ENCODE measurements at places on chromosomes 11 and 22. TPM values are rescaled to one million over a fixed set of nuclear protein-coding genes. Genes with fewer than 3 reads are reported as not detected.

- no peak for DNase-seq
- no peak overlapping the region for H3K27ac ChIP-seq
- H3K27me3 ChIP-seq: peaks cover 32% of the 10 kb centered on the region
- H3K4me1 ChIP-seq: no peaks in the 10 kb centered on the region
- no peaks in the 10 kb centered on the region for H3K36me3 ChIP-seq
- no peak overlapping the region for H3K4me3 ChIP-seq
Observed at GRCh38 chr11:120869516-120870011, 154.3 kb upstream of the TBCEL start.

DNA sequence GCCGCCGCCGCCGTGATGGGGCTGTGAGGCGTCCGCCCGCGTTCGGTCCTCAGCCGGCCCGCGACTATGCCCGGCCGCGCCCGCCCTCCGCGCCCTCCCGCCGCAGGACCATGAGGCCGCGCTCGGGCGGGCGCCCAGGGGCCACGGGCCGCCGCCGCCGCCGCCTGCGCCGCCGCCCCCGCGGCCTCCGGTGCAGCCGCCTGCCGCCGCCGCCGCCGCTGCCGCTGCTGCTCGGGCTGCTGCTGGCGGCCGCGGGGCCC is 215 bp downstream of the ZNRF3 start:
- H3K36me3 ChIP-seq: no peaks in the 10 kb centered on the region
- no peaks in the 10 kb centered on the region for H3K27me3 ChIP-seq
- no peak for DNase-seq
- H3K4me3 ChIP-seq: peak overlapping the region; percentile 66
- H3K4me1 ChIP-seq: peaks cover 4% of the 10 kb centered on the region

GRCh38 chr22:38824585-38824984 is 19.2 kb downstream of the NPTXR start:
- H3K36me3 ChIP-seq: no peaks in the 10 kb centered on the region
- no peak overlapping the region for H3K27ac ChIP-seq
- no peaks in the 10 kb centered on the region for H3K4me1 ChIP-seq

Gene TIGD3
- not detected for total RNA-seq

Gene TYR
- total RNA-seq: not detected

Gene KCTD14
- 22.4 TPM for total RNA-seq

GRCh38 chr22:19844377-19845053 is 10.2 kb downstream of the GNB1L start:
- DNase-seq: peak; percentile 74
- no peaks in the 10 kb centered on the region for H3K36me3 ChIP-seq
- peaks cover 32% of the 10 kb centered on the region for H3K4me1 ChIP-seq
- H3K27me3 ChIP-seq: no peaks in the 10 kb centered on the region

GRCh38 chr22:31084811-31085492 is 3.8 kb downstream of the SMTN start:
- peak overlapping the region; percentile 85 for H3K4me3 ChIP-seq
- DNase-seq: peak; percentile 90
- H3K4me1 ChIP-seq: no peaks in the 10 kb centered on the region

- H3K4me3 ChIP-seq: no peak overlapping the region
- no peak for DNase-seq
- no peaks in the 10 kb centered on the region for H3K36me3 ChIP-seq
- H3K4me1 ChIP-seq: no peaks in the 10 kb centered on the region
Observed at GRCh38 chr11:80980227-80980626, 1539.4 kb upstream of the TENM4 start.

Gene PTPRCAP
- 8.0 TPM for total RNA-seq

- H3K36me3 ChIP-seq: no peaks in the 10 kb centered on the region
- H3K27ac ChIP-seq: no peak overlapping the region
Observed at GRCh38 chr11:56700914-56701485, 2.1 kb downstream of the OR9G1 start.

GRCh38 chr11:8928981-8929615 is 3.6 kb downstream of the C11orf16 start:
- H3K4me1 ChIP-seq: no peaks in the 10 kb centered on the region
- DNase-seq: no peak

Gene OTOG
- total RNA-seq: not detected

Gene CATSPERZ
- total RNA-seq: not detected

Gene ACTN3
- under 0.01 TPM for total RNA-seq

DNA sequence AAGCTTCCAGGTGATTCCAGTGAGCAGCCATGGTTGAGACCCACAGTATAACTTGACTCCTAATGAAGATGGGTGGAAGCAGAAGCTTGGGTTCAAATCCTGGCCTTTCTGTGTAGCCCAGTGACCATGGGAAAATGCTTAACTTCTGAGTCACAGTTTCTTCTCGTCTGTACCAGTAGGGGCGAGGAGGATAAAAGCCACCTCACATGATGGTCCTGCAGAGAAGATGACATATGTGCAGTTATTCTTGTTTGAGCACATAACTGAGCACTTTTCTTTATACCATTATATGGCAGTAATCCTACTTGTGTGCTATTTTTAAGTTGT is 4.9 kb downstream of the TMEM109 start:
- H3K4me3 ChIP-seq: no peak overlapping the region
- H3K36me3 ChIP-seq: peaks cover 15% of the 10 kb centered on the region

- no peak for DNase-seq
- H3K4me3 ChIP-seq: no peak overlapping the region
- no peaks in the 10 kb centered on the region for H3K4me1 ChIP-seq
- no peaks in the 10 kb centered on the region for H3K36me3 ChIP-seq
- no peaks in the 10 kb centered on the region for H3K27me3 ChIP-seq
Observed at GRCh38 chr11:125306476-125306875, 141.9 kb downstream of the PKNOX2 start.

Gene UCP2
- total RNA-seq: 82.4 TPM

Gene CRYBB2
- total RNA-seq: 0.66 TPM

Gene BACE1
- total RNA-seq: 17.4 TPM

DNA sequence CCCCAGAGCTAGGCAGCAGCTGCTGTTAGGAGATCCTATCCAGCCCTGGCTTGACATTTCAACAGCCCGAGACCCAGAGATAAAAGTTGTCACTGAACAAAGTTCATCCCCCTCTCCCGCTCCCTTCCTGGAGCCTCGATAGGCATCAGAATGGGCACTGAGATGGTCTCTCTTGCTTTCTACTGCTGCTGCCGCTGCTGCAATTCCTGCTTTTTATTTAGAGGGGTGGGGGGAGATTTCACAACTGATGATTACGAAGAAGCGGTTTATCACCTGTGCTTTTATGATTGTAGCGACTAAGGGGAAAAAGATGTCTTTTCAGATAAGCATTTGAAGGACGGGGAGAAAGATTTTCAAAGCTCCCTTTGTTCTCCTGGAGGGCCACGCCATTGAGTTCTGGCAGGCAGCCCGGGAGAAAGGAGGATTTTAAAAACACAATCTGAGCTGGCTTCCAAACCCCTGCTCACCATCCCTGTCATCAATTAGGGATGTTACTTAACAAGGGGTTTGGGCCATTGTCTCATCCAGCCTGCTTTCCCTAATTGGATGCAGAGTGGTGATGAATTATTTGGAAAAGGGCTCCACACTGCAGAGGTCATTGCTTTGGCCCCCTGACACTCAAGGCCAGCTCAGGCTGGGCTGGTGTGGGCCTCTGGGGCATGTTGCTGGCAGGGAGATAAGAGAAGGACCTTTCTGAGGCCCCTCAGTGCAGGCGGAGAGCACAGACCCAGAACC is 344.7 kb downstream of the BUD13 start:
- H3K4me1 ChIP-seq: no peaks in the 10 kb centered on the region
- no peak for DNase-seq
- H3K4me3 ChIP-seq: no peak overlapping the region

DNA sequence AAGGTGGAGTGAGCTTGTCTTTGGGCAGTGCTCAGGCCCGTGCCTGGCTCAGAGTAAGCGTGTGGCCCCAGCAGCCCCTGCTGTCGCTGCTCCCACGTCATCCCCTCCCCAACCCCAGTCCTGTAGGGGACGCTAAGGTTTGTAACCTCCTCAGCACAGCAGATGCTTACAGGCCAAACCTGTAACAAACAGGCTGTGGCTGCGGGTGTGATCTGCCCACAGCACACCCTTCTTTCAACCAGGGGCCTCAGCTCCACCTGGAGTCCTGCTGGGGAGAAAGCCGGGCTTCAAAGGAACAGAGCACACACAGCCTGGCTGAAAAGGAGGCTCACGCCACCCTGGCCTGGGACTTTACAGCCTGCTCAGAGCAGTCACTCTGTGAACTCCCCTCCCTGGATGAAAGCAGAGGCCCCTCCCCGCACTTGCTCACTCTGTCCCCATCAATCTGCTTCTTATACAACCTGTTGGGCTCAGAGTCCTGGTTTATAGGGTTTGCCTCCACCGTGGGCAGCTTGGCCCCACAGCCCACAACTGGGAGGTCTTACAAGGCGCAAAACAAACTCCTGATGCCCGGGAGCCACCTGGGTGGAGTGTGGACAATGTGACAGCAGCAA is 54.3 kb downstream of the SCUBE1 start:
- peak overlapping the region; percentile 16 for H3K4me3 ChIP-seq
- no peaks in the 10 kb centered on the region for H3K36me3 ChIP-seq
- peaks cover 7% of the 10 kb centered on the region for H3K4me1 ChIP-seq
- no peaks in the 10 kb centered on the region for H3K27me3 ChIP-seq
- DNase-seq: no peak

DNA sequence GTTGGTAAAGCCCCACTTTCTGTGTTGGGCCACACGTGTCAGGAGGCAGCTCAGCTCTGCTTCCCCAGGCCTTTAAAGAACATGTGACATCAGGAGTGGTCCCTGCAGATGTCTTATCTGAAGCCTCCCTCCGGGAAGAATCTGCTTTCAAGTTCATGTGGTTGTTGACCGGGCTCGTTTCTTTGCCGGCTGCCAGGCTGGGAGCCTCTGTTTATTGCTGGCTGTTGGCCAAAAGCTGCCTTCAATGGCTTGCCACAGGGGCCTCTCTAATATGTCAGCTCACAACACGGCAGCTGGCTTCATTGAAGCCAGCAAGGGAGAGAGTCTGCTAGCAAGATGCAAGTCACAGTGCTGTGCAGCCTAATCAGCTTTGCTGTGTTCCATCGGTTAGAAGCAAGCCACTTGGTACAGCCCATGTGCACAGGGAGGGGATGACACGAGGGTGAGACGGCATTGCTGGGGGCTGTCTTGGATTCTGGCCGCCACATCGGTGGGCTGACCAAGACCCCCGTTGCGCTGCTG is 14.6 kb downstream of the MRGPRF start:
- no peaks in the 10 kb centered on the region for H3K36me3 ChIP-seq
- peak; percentile 54 for DNase-seq
- H3K4me3 ChIP-seq: no peak overlapping the region
- no peaks in the 10 kb centered on the region for H3K27me3 ChIP-seq
- H3K27ac ChIP-seq: peak overlapping the region; percentile 89

DNA sequence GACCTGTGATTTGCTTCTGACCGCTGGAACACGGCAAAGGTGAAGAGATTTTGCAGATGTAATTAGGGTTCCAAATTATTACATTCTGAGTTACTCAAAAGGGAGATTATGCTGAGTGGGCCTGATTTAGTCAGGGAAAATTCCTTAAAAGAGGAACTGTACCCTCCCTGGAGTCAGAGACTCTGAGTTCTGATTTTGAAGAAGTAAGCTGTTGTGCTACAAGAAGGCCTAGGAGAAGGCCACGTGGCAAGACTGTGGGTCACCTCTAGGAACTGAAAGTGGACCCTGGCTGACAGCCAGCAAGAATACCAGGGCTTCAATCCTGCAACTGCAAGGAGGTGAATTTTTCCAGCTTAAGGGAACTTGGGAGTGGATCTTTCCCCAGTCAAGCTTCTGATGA is 45.3 kb downstream of the CHRDL2 start:
- H3K4me1 ChIP-seq: peaks cover 13% of the 10 kb centered on the region
- H3K27me3 ChIP-seq: no peaks in the 10 kb centered on the region
- no peak for DNase-seq
- H3K27ac ChIP-seq: no peak overlapping the region
- no peaks in the 10 kb centered on the region for H3K36me3 ChIP-seq
- H3K4me3 ChIP-seq: no peak overlapping the region

DNA sequence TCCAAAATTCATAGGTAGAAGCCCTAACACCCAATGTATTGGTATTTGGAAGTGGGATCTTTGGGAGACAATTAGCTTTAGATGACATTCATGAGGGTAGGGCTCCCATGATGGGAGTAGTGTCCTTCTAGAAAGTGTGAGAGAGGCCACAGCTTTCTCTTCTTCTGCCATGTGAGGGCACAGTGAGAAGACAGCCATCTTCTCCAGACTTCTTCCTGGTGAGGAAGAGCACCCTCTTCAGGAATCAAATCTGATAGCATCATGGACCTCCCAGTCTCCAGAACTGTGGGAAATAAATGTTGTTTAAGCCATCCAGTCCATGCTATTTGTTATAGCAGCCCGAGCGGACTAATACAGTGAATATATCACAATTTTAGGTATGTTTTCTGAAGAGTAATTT is 96.9 kb downstream of the CNTN5 start:
- H3K4me3 ChIP-seq: no peak overlapping the region
- no peak overlapping the region for H3K27ac ChIP-seq
- no peaks in the 10 kb centered on the region for H3K4me1 ChIP-seq
- no peaks in the 10 kb centered on the region for H3K27me3 ChIP-seq
- no peaks in the 10 kb centered on the region for H3K36me3 ChIP-seq
- no peak for DNase-seq

- no peaks in the 10 kb centered on the region for H3K36me3 ChIP-seq
- H3K4me1 ChIP-seq: peaks cover 14% of the 10 kb centered on the region
- no peaks in the 10 kb centered on the region for H3K27me3 ChIP-seq
- DNase-seq: no peak
- H3K27ac ChIP-seq: peak overlapping the region; percentile 88
- H3K4me3 ChIP-seq: peak overlapping the region; percentile 15
Observed at GRCh38 chr22:41524809-41525449, 19.3 kb downstream of the POLR3H start.

DNA sequence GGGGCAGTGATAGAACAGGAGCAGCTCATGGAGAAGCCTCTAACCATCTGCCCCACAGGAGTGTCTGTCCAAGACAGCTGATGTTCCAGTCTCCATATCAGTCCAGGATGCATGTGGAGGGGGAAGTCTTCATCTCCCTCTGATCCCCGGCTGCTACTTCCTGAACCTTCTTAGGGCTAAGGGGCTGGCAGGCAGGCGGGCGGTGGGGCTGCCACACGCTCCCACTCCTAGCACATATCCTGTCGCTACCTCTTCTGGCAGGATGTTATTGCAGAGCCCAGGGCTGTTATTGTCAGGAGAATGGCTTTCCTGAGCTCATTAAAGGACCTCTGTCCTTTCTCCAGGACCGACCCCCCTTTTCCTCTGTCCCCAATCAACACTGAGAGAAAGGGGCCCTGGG is 25.4 kb downstream of the LRRC55 start:
- H3K4me1 ChIP-seq: no peaks in the 10 kb centered on the region
- no peak for DNase-seq
- no peaks in the 10 kb centered on the region for H3K36me3 ChIP-seq
- no peaks in the 10 kb centered on the region for H3K27me3 ChIP-seq

DNA sequence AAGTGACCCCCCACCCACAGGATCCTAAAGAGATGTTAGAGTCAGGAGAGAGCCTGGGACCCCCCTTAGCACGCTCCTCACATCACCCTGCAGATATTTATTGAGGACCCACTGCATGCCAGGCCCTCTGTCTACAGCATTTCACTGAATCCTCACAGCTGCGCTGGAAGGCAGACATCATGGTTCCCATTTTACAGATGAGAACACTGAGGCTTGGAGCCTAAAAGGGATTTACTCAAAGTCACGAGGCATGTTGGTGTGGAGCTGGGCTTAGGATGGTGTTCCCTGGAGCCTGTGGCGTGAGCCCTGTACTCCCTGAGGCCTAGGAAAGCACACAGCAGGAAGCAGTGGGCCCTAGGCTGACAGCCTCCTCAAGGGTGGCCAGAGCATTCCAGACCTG is 39.2 kb upstream of the LRRC32 start:
- H3K27me3 ChIP-seq: no peaks in the 10 kb centered on the region
- H3K36me3 ChIP-seq: no peaks in the 10 kb centered on the region
- H3K4me3 ChIP-seq: no peak overlapping the region
- no peak for DNase-seq
- no peaks in the 10 kb centered on the region for H3K4me1 ChIP-seq

Gene DENND6B
- total RNA-seq: 5.4 TPM

GRCh38 chr11:8336356-8337129 is 72.9 kb upstream of the LMO1 start:
- H3K36me3 ChIP-seq: no peaks in the 10 kb centered on the region
- no peak overlapping the region for H3K27ac ChIP-seq
- DNase-seq: no peak
- H3K27me3 ChIP-seq: no peaks in the 10 kb centered on the region

Data from breast epithelium (tissue), 4 donors.